Stimulated activated CD8-positive, alpha-beta memory T cell treated with anti-CD3 and anti-CD28 coated beads, Interleukin-15, amount 100 ng/mL, for 24 hours (primary cell): ENCODE measurements at places on chromosomes 2 and 18.

DNA sequence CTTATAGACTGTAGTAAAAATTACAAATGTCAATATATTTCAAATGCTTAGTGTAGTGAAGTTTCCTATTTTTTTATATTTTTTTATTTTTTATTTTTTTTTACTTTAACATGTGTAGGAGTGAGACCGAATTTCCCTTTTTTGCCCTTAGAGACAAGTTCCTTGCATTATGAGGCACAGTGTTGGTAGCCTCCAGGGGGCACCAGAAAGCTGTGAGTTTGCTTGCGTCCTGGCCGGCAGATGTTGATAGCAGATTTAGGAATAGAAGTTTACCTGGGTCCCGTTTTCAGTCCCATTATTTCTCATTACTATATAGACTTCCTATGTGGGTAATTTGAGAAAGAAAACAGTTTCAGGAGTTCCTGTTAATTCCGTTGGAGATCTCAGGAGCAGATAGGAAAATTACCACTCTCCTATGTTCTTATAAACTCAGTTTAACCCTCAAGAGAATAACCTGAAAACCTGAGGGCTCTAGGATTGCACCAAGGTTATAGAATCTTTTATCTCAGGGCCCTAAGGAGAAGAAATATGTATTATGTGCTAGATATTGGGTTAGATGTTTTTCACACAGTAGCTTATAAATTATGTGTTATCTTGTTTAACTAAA lies 157.5 kb upstream of the SESTD1 start:
- no peak for DNase-seq

DNA sequence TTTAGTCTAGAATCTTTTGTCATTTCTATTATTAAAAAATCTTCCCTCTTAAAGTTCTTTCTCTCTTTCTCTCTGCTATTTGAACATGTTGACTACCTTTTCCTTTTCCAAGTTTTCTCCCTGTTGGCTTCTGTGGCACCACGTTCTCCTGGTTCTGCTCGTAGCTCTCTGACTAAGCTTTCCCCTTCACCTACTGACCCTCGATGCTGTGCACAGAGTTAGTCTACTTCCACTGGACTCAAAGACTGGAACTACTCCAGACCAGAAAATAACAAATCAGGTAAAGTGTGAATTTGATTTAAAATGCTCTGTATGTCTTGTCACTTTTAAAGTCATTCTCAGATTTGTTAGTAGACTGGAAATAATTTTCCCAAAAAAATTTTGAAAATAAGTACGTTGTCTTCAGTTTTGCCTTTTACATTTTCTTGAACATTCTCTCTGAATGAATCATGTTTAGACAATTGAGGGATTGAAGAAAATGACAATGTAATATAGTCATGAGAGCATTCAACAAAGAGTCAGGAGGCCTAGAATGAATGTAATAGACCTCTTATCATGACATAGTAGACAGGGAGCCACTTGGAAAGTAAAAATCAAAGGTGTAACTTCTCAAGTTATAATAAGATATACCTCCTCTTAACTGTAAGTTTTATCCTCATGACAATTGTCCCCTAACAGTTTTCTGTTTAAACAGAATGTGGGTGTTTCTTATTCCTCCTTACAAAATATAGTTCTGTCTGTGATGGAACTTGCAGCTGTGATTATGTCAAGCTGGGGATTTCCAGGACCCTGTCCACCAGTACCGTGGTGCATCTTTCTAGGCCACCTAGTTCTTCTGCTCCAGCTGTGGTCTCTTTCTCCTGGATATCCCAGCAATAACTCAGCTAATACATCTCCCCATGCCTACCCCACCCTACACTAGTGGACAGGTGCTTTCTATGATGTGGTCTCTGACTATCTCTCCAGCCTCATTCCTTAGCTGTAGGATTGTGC lies 25.5 kb downstream of the ITPRID2 start:
- DNase-seq, result no peak

DNA sequence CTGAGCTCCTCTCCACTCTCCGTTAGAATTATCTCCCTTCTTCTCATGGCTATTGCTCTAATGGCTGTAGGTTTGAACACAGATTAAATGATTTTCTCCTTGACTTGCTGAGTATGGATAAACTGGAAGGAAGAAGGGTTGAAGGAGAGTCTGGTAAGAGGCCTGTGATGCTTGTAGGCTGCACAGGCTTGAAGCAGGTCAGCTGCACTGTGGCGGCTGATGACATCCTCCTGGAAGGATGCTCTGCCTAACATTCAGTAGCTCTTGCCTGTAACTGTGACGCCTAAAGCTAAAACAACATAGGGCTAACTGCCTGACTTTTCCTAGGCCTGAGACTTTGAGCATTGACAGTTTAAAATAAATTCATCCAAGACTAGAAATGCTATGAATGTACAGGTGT lies 166.3 kb downstream of the MREG start:
- DNase-seq, result no peak

GRCh38 chr18:52716973-52717372 lies 377.0 kb downstream of the DCC start:
- DNase-seq, result no peak

DNA sequence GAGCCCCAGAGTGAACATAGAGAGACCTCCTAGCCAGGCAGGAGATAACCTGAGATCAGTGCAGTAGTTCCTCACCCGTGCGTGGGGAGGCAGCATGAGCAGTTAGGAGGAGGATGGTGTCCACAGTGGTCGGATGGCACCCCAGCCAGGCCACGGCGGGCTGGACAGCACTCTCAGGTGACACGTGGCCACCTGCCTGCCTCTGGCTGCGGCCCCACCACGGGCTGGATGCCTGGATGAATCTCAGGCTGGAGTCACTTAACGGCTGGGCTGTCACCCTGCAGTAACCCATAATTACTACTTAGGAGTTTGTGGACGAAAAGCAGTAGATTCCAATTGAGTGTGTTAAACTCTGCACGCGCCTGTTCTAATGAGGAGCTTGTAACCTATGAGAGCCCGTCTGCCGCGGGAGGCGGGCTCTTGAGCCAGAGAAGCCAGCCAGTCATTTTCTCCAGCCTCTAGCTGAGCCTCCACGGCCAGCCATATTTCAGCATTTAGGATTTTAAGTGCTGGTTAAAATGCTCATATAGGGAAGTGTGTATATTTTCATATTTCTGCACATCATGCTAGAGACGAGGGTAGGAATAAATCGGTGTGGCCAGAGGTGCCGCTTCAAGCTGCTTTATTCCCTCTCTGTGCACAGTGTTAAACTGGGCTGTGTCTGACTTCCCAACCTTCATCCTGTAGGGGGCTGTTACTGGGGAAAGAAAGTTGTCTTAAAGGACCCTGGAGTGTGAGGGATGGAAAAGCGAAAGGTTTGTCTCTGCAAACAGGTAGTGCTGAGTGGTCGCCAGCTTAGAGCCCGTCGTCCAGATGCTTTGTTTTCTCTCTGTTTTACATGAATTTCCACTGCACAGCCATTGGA lies 144.0 kb downstream of the GLI2 start:
- DNase-seq, result no peak

DNA sequence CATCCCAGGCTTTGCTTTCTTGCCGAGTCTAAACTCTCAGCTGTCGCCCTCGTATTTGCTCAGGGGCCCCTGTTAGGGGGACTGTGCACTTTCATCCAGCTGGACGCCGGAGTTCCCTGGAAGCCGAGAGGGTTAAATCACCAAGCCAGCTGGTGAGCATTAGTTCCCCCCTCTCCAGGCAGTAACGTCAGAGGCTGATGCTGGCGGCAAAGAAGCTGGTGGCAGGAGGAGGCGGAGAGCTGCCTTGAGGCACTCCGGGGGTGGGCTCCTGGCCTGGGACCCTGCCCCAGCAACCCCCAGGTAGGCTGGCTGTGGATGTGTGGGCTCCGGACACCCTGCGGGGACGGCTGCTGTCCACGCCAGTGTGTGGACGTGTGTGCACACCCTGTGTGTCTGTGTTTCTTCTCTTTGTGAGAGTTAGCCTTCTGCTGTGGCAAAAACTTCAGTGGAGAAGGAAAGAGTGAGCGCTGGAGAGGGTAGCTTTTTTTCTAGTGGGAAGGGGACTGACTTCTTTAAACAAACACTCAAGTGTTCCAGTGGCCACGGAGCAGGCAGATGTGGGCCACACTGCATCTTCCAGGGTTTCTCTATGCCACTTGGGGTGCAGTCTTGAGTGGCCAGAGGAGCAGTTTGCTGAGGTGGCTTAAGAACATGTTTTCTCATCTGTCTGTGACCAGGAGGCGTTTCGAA lies 84.7 kb downstream of the GLI2 start:
- DNase-seq, result no peak

DNA sequence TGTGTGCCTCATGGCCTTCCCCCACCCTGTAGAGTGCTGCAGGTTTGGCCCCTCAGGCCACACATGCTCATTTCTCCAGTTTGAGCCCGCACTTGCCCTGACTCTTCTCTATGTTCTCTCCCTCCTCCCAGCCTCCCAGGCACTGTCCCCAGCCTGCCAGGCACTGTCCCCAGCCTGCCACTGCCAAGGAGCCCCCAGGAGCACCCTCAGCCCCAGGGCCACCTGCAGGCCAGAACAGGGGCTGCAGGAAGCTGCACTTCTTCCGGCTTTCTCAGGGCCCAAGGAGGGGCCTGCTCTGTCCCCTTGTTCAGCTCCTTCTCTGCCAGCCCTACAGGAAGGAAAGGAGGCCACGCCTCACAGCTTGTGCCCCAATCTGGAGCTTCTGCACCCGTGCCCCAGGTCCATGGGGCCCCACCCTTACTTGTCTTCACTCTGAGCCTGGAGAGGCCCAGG lies 31.6 kb downstream of the CYP26B1 start:
- no peak for DNase-seq

- no peak for DNase-seq
Measured at GRCh38 chr2:47422560-47422959, 19.6 kb downstream of the MSH2 start.

GRCh38 chr18:62777814-62778213 lies 62.5 kb downstream of the PHLPP1 start:
- no peak for DNase-seq

DNA sequence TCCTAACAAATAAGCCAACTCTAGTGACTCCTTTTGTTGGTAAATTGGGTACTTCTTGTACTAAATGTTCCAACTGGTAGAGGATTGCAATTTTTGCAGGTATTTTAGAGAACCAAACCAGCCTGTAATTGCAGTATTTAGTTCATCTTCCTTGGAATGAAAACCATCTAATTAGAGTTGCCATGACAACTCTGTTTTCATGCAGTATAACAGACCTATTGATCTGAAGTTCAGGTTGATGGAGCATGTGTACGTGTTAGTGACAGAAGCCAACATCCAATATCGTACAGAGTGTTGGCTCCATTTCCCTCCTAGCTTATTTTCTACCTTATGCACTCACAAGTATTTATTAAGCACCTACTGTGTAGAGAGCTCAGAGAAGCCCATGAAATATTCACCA lies 176.3 kb upstream of the FOSL2 start:
- no peak for DNase-seq

GRCh38 chr2:238108423-238109183 lies 8.5 kb downstream of the ESPNL start:
- DNase-seq, result no peak

DNA sequence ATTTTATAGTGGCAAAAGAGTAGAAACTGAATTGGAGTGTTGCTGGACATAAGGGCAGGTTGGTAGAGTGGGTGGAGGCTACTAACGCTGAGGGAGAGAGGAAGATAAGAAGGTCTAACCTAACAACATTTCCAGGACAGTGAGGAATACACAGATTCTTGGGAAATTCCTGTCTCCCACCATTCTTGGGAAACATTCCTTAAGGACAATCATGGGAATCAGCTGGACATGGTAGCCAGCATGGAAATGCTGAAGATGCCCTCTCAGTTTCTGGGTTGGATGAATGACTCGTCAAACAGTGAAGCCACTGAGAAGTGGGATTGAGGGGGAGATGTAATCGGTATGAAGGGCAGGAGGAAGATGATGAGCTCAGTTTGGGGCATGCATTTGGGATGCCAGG lies 265.4 kb downstream of the AFF3 start:
- DNase-seq, result no peak

- DNase-seq, result no peak
Measured at GRCh38 chr2:191114403-191114886, 36.3 kb downstream of the STAT4 start.

DNA sequence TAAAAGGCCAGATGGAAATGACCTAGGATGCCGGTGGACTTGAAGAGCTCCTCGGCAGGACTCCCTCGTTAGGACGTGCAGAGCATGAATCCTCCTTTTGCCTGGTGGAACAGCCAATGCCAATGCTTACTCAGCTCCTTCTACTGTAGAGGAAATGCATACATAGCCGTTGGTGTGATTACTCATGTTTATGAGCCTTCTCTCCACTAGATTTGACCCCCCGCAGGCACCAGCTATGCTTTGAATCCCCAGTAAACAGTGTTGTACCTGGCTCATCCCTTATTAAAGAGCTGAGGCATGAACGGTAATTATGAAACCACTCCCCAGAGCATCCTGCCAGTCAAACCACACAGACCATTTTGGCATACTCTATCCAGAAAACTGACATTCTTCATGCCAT lies 172.8 kb downstream of the ANTXR1 start:
- no peak for DNase-seq

- no peak for DNase-seq
Measured at GRCh38 chr2:54052825-54053718, 62.3 kb upstream of the ACYP2 start.

- no peak for DNase-seq
Measured at GRCh38 chr2:201618744-201619662, 24.3 kb downstream of the TMEM237 start.

GRCh38 chr2:109472974-109473373 lies 140.8 kb downstream of the SEPTIN10 start:
- no peak for DNase-seq

- DNase-seq, result no peak
Measured at GRCh38 chr2:217077831-217078407, 218.1 kb upstream of the TNP1 start.

DNA sequence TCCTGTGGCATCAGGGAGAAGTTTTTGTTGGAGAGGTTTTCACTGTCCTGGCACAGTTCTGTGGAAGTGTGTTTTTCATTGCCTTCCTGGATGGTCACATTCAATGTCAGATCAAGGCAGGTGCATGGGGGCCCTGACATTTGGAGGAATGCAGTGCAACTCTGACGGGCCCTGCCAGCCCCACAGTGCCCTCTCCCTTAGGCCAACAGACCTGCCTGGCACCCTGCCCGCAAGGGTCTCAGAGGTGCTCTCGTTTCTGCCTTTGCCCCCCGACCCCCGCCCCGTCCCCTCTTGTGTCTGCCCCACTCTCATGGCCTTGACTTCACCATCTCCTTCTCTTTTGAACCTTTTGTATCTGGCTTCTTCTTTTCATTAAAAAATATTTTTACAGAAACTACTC lies 257.2 kb upstream of the HDAC4 start:
- DNase-seq, result no peak

DNA sequence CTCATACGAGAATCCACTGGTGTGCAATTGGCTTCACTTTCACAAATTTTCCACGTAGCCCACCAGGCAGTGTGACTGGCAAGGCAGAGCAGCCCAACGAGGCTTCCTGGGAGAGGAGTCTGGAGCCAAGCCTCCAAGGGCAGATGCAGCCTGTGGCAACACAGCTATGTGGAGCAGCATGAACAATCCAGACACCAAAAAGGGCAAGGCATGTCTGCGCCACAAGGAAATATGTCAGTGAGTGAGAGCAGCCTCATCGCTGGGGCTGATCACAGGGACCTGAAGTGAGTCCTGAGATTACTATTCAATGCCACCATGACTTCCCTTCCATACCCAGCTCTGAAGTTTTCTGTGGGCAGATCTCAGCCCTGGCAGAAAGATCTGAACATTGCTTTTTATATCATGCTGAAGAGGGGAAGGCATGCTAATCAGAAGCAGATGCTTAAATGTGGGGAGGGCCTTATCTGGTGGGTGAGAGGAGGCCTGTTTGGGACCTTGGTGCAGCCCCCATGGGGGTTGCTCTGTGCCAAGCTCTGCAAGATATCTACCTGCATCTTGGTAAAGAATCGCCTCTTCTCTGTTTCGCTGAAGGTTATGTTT lies 40.0 kb upstream of the PUM2 start:
- DNase-seq, result no peak
